ENCODE measurements at places on chromosomes 3 and 15. TPM values are rescaled to one million over a fixed set of nuclear protein-coding genes. Genes with fewer than 3 reads are reported as not detected.

GRCh38 chr3:115325539-115325938 lies 178.5 kb upstream of the ZBTB20 start:
- H3K27ac ChIP-seq, result no peak overlapping the region
- peaks cover 7% of the 10 kb centered on the region for H3K36me3 ChIP-seq
- no peak for DNase-seq
- no peaks in the 10 kb centered on the region for H3K4me1 ChIP-seq
- H3K4me3 ChIP-seq, result no peak overlapping the region

DNA sequence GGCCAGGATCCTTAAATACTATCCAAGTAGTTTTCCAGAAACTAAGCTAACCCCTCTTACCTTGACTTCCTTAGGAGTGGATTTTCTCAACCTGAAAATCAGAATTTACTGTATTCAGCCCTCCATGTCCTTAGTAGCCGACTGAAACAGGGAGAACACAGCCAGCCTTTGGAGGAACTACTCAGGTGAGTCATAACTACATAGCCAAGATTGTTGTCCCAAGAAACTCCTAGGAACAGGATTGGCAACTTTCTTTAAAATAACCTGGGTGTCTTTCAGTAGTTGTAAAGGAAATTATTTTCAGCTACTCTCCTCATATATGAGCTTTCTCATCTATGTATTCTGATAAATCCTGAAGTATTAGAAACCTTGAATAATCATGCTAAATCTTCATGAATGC lies 22.3 kb downstream of the FANCD2OS start:
- H3K27ac ChIP-seq, result no peak overlapping the region
- H3K27me3 ChIP-seq, result no peaks in the 10 kb centered on the region
- H3K4me3 ChIP-seq, result no peak overlapping the region
- peaks cover 22% of the 10 kb centered on the region for H3K36me3 ChIP-seq

GRCh38 chr15:62455441-62455921 lies 290.4 kb upstream of the C2CD4B start:
- no peak for DNase-seq
- no peak overlapping the region for H3K4me3 ChIP-seq
- no peak overlapping the region for H3K27ac ChIP-seq
- H3K27me3 ChIP-seq, result no peaks in the 10 kb centered on the region

- H3K27ac ChIP-seq, result no peak overlapping the region
- no peak for DNase-seq
- H3K4me3 ChIP-seq, result no peak overlapping the region
- no peaks in the 10 kb centered on the region for H3K36me3 ChIP-seq
- peaks cover 3% of the 10 kb centered on the region for H3K4me1 ChIP-seq
- H3K27me3 ChIP-seq, result no peaks in the 10 kb centered on the region
Measured at GRCh38 chr3:130755666-130756065, 9.0 kb upstream of the PIK3R4 start.

DNA sequence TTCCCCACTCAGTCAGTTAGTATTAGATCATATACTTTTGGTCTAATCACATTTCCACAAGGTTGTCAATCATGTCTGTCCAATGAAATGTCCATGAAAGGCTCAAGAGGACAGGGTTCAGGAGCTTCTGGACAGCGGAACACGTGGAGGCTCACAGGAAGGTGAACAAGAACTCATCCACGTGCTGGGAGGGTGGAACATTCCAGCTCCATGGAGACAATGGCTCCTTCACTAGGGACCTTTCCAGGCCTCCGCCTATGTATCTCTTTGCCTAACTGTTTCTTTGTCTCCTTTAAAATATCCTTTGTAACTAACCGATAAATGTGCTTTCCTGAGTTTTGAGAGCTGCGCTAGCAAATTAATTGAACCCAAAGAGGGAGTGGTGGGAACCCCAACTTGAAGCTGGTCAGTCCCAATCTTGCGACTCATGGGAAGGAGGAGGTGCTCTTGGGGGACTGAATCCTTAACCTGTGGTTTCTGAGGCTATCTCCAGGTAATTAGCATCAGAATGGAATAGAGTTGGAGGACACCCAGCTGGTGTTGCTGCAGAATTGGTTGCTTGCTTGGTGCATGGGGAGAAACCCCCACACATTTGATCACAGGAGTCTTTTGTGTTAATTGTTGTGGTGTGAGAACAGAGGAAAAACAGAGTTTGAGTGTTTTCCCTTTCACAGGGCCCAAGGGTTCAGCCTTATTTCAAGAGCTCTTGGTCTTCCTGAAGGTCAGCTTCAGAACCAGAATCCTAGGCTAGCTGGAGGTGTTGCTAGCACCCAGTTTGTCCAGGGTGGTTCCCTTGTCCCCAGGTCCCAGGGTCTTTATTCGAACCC lies 3.0 kb upstream of the TKT start:
- H3K27ac ChIP-seq, result no peak overlapping the region
- DNase-seq, result no peak
- no peaks in the 10 kb centered on the region for H3K36me3 ChIP-seq
- no peak overlapping the region for H3K4me3 ChIP-seq
- peaks cover 10% of the 10 kb centered on the region for H3K4me1 ChIP-seq
- H3K27me3 ChIP-seq, result no peaks in the 10 kb centered on the region

The SLC6A1 gene
- not detected for total RNA-seq

The MESP2 gene
- not detected for total RNA-seq

The CHRD gene
- total RNA-seq, result not detected
